ENCODE measurements at places on chromosomes 2 and 18.

- no peak for DNase-seq
Observed at GRCh38 chr2:133264989-133265401, 303.3 kb downstream of the NCKAP5 start.

- DNase-seq: no peak
Observed at GRCh38 chr2:59584958-59585357, 968.5 kb downstream of the BCL11A start.

DNA sequence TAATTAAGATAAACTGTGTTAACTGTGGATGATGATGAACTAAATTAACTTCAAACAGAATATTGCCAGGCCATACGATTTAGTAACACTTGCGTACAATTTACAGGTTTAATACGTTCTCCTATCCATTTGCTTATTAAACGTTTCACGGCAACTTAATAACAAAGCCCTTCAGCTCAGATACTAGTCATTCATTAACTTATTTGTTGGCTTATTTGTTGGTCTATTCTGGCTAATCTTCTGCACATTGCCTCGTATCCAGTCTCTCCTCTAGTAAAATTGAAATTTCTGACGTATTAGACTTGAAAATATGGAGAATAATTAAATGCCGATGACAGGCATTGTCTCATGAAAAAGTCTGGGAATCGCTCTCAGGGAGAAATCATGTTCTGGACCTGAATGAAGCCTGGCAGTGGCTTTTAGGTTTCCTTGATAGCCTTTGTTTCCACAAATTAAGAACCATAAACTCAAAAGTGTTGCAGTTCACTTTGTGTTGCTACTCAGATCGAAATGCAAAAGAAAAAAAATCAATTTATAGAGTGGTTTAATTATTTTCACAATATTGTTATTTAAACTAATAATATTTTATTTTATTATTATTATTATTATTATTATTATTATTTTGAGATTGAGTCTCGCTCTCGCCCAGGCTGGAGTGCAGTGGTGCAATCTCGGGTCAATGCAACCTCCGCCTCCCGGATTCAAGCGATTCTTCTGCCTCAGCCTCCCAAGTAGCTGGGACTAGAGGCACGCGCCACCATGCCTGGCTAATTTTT lies 4.5 kb downstream of the SCLY start:
- DNase-seq: no peak

DNA sequence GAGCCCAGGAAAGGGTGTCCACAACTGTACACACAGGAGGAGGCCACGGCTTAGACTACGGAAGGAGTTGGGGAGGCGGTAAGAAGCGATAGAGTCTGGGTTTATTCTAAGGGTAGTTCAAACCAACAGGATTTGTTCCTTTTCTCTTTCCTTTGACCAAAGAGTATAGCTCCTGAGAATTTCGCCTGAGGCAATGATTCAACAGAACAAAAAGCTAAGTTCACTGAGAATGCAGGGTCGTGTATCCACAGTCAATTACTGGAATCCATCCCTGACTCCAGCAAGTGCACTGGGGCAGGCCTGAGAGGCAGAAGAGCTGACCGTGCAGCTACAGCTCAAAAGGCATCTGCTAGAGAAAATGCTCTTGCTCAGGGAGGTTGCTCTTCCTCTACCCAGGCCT lies 140.9 kb downstream of the TFCP2L1 start:
- no peak for DNase-seq

DNA sequence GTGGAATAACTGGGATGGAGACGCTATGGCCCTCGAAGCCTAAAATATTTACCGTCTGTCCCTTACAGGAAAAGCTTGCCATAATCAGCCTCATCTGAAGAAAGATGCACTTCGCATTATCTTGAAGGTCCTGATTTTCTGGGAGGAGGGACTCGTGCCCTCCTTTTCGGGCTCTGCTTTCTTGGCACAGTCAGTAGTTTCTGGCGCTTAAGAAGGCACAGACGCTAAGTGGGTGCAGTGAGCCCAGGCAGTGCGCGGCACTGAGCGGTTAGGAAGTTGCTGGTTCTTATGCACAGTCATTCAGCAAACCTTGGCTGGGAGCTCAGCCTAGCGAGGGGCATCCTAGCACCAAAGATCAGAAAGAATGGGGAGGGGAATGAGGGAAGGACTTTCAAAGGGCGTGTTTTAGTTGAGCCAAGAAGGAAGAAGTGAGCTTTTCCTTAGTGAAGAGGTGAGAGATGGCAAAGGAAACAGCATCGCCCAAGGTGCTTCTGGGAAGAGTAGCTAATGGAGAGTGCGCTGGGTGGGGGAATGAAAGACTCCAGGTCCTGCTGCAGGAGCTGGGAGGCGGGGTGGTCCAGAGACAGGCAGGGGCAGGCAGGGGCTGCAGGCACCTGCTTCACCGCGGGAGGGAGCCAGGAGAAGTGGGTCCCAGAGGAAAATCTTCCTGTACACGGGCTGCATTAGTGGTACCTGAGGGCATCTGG lies 64.1 kb downstream of the ZCCHC2 start:
- DNase-seq: no peak

GRCh38 chr2:63818271-63818670 lies 23.4 kb upstream of the UGP2 start:
- no peak for DNase-seq

DNA sequence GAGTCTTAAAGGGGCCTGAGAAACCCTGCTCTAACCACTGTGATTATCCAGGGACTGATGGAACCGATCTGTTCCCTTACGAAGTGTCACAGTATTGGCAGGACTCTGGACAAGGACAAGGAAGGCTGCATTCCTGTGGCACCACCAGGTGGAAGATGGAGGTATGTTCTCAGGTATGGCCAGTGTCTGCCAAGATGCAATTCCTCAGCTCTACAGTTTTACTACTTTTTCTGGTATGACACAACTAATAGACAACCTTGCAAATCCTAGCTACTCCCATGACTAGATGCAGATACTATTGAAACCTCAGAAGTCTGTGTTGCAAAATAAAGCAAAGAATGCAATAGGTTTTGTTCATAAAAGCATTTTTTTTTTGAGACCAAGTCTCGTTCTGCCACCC lies 14.6 kb downstream of the RAB31 start:
- DNase-seq: no peak

- no peak for DNase-seq
Observed at GRCh38 chr18:75581336-75582131, 154.0 kb upstream of the SMIM21 start.

- DNase-seq: no peak
Observed at GRCh38 chr18:9838144-9838877, 47.5 kb upstream of the TXNDC2 start.

- DNase-seq: no peak
Observed at GRCh38 chr2:8061219-8061618, 620.6 kb upstream of the ID2 start.

All from DMS 273 treated with DMSO at 0.1 percent for 48 hours (cell line).